HCT116 (cell line): ENCODE measurements at places on chromosomes 1 and 21. TPM values are rescaled to one million over a fixed set of nuclear protein-coding genes. Genes with fewer than 3 reads are reported as not detected.

Gene SLC44A5
- 2.4 TPM for total RNA-seq

Gene C1orf116
- 3.6 TPM for total RNA-seq

Gene AVPR1B
- total RNA-seq = not detected

Gene CLCA1
- 0.12 TPM for total RNA-seq

Gene FAM72B
- 10.2 TPM for total RNA-seq

Gene RIPPLY3
- total RNA-seq = not detected
